ENCODE measurements at places on chromosomes 1 and 21. TPM values are rescaled to one million over a fixed set of nuclear protein-coding genes. Genes with fewer than 3 reads are reported as not detected.

Gene C4BPA
- total RNA-seq: 0.33 TPM

Gene CYP2J2
- not detected for total RNA-seq

Gene CLCN6
- 4.5 TPM for total RNA-seq

Gene SLC5A3
- total RNA-seq: 2.9 TPM

Gene FALEC
- total RNA-seq: not detected

Gene SDC3
- 14.0 TPM for total RNA-seq

Gene FCGR1A
- not detected for total RNA-seq

Gene C1orf141
- not detected for total RNA-seq

Gene S100A14
- 0.55 TPM for total RNA-seq

Gene KRTAP11-1
- not detected for total RNA-seq

Gene EXO1
- total RNA-seq: 24.7 TPM

Gene KPRP
- total RNA-seq: not detected

Gene NR0B2
- not detected for total RNA-seq

Gene RPL5
- 1,126 TPM for total RNA-seq

Gene TSPEAR
- total RNA-seq: not detected

Gene RGSL1
- total RNA-seq: not detected

Gene CCDC30
- 1.2 TPM for total RNA-seq

Gene METTL18
- 8.7 TPM for total RNA-seq

Gene ACKR1
- total RNA-seq: not detected

Data from A549 treated with ZK216348 at 1 μM for 4 hours (cell line).